ENCODE measurements at places on chromosomes 16 and 17. TPM values are rescaled to one million over a fixed set of nuclear protein-coding genes. Genes with fewer than 3 reads are reported as not detected.

GRCh38 chr17:74212913-74213791 is at the start of gene TTYH2:
TTYH2 (plus strand) TSS chr17:74213571; CDS start chr17:74213588, 17 bp downstream.
- peak; percentile 74 for DNase-seq

DNA sequence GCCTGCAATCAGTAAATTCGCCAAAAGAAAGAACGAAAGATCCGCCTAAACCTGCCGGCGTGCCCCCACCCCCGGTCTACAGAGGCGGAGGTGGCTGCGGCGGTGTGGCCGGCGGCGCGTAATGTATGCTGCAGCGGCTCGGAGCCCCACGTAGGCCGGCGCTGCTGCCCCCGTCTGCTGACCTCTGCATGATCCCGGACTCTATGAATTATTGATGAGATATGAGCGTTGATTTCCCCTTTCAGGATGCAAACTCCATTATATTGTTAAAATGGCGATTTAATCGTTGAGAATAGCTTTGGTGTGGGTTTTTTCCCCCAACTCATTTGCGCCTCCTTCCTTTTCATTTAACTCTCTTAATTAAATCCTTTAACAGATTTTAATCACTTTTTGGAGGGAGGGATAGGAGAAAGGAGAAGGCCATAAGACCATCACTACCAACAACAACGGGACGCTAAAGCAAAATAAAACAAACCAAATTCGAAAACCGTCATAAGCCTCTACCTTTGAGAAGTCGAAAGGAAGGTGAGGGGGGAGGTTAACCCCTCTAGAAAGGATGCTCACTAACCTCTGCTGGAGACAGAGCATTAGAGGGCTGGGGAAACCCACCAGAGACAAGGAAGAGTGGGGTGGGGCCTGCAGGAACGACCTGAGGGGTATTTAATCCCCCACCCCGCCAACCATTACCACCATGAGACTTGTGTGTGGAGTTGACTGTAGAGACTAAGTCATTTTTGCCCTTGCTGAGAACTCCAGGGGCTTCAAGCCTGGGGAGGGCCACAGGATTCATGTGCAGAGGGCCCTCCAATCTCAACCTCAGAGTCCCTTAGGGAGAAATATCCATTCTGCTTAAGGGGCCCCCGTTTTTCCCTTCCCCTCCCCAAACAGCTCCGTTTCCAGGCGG is 3.4 kb downstream of the HOXB3 start:
- DNase-seq: peak; percentile 62

DNA sequence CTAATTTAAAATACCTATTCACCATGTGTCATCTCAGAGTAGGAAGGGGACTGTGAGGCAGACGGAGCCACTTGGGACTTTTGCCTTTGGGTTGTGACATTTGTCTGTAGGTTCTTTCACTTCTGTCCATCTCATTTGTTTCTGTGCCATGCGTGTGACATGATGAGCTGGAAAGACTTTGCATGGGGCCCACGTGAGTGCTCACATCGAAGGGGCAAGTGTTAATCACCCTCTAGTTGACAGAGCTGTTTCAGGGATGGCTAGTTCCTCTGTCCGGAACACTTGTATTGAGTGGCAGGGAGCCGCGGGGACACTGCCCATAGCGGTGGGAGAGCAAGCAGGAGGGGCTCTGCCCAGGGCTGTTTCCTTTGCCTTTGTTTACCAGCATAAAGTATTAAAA is 112.0 kb downstream of the RPTOR start:
- DNase-seq: no peak

- no peak for DNase-seq
Measured at GRCh38 chr17:38981636-38982035, 14.4 kb upstream of the FBXO47 start.

The OR1F1 gene
- 0.35 TPM for total RNA-seq

DNA sequence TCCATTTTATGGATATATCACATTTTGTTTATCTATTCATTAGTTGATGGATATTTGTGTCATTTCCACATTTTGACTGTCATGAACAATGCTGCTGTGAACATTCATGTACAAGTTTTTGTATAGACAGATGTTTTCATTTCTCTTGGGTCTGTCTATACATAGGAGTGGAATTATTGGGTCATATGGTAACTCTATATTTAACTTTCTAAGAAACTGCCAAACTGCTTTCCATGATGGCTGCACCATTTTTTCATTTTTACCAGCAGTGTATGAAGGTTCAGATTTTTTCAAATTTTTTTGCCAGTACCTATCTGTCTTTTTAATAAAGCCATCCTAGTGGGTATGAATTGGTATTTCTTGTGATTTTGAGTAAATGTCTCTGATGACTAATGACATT is 15.5 kb downstream of the NFAT5 start:
- DNase-seq: no peak

The KRTAP4-3 gene
- not detected for total RNA-seq

GRCh38 chr17:68777243-68777855 is 176.2 kb upstream of the FAM20A start:
- DNase-seq: peak; percentile 15

The CD300E gene
- total RNA-seq: not detected

The ZDHHC7 gene
- 27.5 TPM for total RNA-seq

- DNase-seq: peak; percentile 15
Measured at GRCh38 chr17:35368081-35368830, 5.2 kb downstream of the SLFN11 start.

DNA sequence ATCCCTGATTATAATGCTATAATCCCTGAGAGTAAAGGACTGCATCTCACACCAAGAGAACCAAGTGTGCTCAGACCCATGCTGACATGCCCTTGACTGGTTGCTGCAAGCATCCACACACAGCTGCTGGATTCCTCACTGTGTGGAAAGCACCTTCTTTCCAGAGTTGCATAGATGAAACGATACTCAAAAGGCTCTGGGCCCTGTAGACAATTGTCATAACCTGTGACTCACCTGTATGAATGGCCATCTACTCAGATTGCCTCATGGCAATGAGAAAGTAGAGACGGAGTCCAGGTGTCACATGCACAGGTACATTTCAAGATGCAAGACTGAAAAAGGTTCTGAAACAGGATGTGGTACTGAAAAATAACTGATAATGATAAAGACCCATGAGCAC is 58.1 kb downstream of the MPHOSPH6 start:
- no peak for DNase-seq

- DNase-seq: no peak
Measured at GRCh38 chr17:33811004-33811760, 443.9 kb upstream of the CCL2 start.

- no peak for DNase-seq
Measured at GRCh38 chr16:1443403-1443973, 868 bp downstream of the CCDC154 start.

GRCh38 chr17:62580947-62581346 is 46.5 kb upstream of the MRC2 start:
- DNase-seq: no peak

The SALL1 gene
- not detected for total RNA-seq

GRCh38 chr16:85424260-85425073 is 188.7 kb upstream of the GSE1 start:
- DNase-seq: no peak

DNA sequence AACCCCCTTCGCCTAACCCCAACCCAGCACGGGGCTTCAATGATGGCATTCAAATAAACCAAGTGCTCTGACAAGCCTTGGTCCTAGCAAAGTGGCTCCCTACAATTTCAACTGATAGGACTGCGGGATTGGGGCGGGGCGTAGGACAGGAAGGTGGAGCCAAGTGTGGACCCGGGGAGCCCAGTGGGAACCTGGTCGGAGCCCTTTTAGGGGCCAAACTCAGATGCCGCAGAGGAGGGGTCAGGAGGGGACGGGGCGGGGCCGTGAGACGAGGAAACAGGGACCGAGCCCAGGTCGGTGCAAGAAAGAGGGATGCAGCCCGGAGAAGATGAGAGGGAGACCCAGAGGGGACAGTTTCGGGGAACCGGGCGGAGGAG is 13.2 kb upstream of the CDIPT start:
- no peak for DNase-seq

DNA sequence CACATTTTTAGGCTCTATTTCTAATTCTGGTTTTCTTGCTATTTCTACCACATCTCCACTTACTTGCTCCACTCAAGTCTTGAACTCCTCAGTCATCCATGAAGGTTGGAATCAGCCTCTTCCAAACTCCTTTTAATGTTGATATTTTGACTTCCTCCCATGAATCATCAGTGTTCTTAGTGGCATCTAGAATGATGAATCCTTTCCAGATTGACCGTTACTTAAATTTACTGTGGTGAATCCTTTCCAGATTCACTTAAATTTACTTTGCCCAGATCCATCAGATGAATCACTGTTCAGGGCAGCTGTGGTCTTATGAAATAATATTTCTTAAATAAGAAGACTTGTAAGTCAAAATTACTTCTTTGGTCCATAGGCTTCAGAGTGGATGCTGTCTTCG is 32.4 kb downstream of the CLTC start:
- no peak for DNase-seq

DNA sequence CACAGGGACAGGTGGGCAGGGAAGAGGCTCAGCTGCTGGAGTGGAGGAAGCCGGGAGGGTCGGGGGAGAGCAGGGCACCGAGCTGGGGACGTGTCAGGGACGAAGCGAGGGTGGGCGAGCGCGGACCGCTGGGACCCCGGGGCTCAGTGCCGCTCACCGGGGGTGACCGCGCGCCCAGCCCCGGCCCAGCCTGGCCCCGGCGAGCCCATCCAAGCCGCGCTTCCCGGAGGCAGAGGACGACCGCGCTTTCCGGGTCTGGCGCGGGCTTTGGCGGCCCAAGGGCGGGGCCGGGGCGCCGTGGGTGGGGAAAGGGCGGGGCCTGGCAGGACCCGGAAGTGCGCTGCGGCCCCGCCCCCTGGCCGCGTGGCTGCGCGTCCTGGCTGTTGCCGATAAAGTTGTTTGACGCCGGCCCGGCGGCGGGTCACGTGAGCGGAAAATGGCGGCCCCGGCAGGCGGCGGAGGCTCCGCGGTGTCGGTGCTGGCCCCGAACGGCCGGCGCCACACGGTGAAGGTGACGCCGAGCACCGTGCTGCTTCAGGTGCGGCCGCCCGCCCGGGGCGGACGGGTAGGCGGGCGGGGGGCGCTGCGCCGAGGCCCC is at the start of gene ASPSCR1:
ASPSCR1 (plus strand) TSS at position 419 of the 598 bp plus-strand sequence; CDS start at position 437, 18 bp downstream.
- peak; percentile 90 for DNase-seq

DNA sequence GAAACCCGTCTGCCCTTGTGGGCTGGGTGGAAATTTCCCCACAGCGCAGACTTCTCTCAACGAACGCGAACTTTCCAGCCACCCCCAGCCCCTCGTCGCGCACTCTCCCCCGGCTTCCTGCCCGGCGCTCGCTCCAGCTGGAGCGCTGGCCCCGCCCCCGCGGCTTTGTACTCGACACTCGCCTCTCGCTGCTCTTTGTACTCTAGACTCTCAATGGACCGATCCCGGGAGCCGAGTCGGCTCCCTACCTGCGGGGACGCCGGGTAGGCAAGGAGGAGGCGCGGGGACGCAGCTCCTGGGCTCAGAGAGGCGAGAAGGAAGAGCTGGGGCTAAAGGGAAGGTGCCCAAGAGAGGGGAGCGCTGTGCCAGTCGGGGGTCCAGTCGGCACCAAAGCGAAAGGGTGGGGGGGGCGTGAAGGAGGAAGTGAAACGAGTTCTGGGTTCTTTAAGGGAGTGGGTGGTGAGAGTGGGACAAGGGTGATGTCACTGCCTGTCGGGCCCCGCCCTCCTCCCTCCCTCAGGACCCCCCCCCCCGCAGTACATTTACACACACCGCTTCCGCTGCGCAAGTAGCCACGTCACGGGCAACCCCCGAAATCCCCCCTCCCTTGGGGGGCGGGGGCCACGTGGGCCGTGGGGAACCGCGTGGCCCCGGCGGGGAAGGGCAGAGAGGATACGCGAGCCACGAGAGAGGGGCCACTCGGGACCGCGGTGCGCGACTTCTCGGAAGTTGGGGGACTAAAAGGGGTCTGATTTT is 9.7 kb downstream of the KDM6B start:
- DNase-seq: peak; percentile 88

- no peak for DNase-seq
Measured at GRCh38 chr16:10028644-10029043, 153.6 kb downstream of the GRIN2A start.

The TSPAN10 gene
- 0.63 TPM for total RNA-seq

GRCh38 chr17:19016297-19016696 is 11.7 kb upstream of the FAM83G start:
- no peak for DNase-seq

DNA sequence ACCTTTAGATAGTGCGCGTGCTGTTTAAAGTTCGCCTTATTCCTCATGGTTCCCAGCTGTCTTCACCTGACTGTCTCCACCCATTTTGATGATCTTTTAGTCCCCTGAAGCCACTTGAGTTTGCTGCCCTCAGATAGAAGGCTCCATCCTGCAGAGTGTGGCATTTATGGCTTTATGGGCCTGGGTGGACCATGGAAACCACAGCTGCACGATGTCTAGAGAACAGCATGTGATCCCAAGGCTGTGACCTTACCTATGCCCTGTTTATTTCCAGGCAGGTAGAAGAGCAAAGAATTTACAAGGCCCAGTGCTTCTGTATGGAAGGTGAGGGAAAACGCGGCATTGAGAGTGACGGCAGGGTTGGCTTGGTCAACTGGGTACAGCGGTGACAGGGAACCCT is 356.9 kb downstream of the SLC39A11 start:
- no peak for DNase-seq

All from activated T-cell treated with anti-CD3 and anti-CD28 coated beads, Interleukin-2, amount 50 U/mL, for 72 hours (primary cell).